ENCODE measurements at places on chromosomes 3 and 15.

GRCh38 chr3:187878772-187879518, 133.7 kb upstream of the BCL6 start:
- DNase-seq = peak; percentile 45

DNA sequence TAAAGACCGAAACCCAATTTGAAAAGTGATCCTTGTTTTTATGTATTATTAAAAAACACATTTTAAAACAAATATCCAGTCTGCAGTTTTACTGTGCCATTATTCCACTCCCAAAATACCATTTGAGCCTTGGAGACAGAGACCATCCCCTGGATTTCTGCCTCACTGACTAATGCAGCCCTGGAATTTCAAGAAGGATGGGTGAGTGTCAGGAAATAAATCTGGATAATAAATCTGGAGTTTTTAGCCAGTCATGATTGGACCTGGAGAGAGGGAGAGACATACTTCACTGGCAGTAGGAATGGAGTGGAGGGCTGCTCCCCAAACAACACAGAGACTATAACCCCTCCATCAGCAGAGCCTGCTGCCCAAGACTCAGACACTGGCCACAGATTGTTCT, 123.3 kb downstream of the MYLK start:
- DNase-seq = no peak

- peak; percentile 21 for DNase-seq
These were observed 196.8 kb upstream of the MBNL1 start for GRCh38 chr3:152071924-152072323.

DNA sequence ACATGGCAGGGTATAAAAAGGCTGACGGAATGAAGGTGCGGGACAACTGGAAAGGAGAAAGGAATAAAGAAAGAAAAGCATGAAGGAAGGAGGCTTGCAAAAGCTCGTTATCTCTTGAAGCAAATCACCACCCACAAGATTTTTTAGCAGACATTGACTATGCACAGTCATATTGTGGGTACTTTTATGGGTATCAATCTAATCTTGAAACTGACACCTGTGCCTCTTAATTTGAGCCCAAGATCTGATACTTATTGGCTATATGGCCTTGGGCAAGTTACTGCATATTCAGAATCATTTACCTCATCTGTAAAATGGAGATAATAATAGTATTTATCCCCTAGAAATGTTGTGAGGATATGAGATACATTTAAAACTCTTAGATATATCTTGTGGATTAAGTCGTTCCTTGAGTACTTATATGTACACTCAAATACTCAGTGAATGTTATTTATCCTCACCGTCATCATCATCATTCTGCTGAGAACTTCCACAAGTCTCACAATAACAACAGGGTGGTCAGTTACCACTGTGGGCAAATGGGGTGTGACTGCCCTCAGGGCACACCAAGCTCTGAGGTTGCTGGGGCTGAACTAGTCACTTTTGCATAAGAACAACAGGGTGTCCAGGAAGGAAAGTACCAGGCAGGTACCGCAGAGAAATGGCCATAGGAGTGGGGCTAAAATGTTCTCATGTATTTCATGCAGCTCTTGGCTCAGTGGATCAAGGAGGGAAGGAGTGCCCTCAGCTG, 266.1 kb downstream of the SLC9A9 start:
- no peak for DNase-seq

DNA sequence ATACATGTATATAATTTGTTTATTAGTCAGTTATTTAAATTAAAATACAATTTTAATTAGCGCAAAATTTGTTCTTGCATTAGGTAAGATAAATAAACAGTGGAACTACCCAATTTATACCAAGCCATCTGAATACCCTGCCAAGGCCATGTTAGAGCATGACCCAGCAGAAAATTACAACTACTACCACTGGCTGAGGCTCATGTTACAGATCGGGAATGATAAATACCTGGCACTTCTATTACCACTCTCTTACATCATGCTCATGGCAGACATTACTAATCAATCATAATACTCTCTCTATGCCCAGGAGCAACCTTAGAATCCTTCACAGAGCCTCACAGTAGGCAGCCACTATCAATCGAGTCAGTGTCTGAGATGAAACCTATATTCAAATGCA, 21.2 kb upstream of the LMOD3 start:
- DNase-seq = no peak

GRCh38 chr3:137709011-137709601, 55.0 kb upstream of the SOX14 start:
- DNase-seq = no peak

DNA sequence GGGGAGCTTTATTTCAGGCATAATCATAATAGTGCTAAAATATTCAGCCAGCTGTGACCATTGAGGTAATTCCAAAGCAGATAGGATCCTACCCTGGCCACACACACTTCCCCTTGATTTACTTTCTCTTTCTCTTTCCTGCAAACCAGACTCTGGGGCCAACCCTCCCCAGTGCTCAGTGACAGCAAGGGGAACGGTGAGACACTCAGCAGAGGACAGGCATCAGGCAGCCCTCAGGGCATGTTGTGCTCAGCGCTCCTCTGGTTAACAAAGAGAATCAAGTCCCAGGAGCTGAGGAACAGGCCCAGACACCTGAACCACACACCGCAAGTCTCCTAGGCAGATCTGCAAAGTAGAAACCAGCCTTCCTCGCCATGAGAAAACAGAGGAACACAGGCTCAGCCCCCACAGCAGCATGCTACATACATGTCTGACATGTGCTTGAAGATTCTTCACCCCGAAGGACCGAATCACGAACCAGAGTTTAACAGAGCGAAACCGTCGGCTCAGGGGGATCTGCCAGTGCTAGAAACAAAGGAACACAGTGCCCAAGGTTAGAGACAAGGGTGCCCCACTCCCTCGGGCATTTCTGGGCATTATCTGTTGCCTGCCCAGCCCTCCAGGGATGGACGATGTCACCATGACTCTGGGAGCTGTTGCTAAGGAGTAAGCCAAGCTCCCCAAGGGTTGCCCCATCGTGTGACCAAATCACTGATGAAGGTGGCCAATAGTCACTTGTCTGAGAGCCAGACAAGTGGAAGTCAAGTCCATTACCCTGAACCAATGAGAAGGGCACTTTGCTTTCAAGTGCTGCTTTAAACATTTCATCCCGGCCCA, 17.5 kb downstream of the HDC start:
- DNase-seq = no peak

GRCh38 chr3:119362010-119362409, 67.8 kb downstream of the ARHGAP31 start:
- DNase-seq = no peak

GRCh38 chr3:18127859-18128681, 297.1 kb downstream of the SATB1 start:
- no peak for DNase-seq

DNA sequence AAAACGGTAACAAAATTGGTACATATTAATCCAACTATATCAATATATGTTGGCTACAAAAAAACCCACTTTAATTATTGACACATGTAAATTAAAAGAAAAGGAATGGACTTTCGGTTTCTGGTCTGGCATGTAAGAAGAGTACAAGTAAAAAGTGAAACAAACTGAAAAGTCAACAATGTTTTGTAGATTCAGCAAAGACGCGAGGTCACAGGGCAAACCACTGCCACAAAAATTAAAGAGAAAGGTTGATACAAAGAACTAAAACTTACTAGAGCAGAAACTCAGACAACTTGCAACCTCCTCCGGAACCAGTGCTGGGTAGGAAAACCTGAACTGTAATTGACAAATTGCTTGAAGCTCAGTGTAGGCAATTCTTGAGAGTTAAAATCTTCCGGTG, 110.6 kb upstream of the ARPP21 start:
- DNase-seq = no peak
